ENCODE measurements at places on chromosomes 2 and 18.

DNA sequence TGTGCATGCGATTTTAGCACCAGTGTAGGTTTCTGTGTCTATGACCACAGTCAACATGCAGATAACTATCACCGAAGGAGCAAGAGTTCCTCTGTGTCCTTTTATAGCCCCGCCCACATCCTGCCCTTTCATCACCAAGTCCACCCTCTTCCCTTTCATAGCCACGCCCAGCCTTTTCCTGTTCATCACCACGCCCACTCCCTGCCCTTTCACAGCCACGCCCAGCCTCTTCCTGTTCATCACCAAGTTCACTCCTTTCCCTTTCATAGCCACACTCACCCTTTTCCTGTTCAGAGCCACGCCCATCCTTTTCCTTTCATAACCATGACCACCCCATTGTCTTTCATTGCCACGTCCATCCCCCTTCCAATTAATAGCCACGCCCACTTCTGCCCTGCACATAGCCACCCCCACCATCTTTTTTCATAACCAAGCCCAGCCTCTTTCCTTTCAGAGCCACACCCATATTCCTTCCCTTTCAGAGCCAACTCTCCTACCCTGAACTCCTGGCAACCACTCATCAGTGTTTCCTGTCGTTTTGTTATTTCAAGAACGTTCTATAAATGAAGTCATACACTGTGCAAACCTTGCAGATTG, 273.9 kb downstream of the MYT1L start:
- DNase-seq = peak; percentile 27

DNA sequence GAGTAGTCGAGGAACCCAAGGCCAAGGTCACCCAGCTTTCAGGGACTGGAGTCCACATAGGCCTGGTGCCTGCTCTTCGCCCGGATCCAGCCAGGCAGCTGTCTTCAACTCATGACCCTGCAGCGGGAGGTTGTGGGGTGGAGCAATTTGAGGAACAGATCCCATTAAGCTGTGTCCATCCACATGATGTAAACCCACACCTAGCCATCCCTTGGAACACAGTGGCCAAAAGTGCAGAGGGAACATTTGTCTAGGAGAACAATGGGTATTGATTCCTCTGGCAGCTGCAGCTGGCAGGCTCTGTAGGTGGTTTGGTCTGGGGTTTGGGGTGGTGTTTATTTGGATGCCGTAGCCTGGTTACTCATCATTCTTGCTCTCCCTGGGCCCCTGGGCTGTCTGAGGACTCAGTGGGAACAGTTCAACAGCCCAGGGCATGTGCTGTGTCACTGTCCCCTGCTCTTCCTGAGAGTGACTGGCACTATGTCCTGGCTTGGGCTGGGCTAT, 99.4 kb downstream of the TFCP2L1 start:
- DNase-seq = no peak

DNA sequence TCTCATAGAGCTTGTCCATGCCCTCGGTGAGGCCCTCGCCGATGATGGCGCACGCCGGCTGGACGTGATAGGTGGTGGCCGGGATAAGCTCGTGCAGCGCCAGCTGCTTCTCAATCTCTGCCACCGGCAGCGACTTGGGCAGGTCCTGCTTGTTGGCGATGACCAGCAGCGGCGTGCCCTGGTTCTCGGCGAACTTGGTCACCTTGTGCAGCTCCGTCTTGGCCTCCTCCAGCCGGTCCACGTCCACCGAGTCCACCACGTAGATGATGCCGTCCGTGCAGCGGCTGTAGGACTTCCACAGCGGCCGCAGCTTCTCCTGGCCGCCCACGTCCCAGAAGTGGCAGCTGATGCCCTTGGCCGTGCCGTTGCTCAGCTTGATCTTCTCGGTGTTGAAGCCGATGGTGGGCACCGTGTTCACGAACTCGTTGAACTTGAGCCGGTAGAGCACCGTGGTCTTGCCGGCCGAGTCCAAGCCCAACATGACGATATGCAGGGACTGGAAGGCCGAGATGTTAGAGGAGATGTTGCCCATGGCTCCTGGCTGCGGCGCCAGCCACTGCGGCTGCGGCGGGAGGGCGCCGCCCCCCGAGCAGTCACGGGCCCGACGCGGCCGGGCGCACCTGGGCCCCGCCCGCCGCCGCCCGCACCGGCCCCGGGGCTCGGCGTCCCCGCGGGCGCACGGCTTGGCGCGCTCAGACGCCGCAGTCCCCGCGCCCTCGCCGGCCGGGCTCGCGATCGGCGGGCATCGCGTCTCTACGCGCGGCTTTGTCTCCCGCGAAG, 636 bp downstream of the ARL4C start:
- peak; percentile 47 for DNase-seq

GRCh38 chr18:8468191-8468590, 141.0 kb upstream of the RAB12 start:
- DNase-seq = no peak

DNA sequence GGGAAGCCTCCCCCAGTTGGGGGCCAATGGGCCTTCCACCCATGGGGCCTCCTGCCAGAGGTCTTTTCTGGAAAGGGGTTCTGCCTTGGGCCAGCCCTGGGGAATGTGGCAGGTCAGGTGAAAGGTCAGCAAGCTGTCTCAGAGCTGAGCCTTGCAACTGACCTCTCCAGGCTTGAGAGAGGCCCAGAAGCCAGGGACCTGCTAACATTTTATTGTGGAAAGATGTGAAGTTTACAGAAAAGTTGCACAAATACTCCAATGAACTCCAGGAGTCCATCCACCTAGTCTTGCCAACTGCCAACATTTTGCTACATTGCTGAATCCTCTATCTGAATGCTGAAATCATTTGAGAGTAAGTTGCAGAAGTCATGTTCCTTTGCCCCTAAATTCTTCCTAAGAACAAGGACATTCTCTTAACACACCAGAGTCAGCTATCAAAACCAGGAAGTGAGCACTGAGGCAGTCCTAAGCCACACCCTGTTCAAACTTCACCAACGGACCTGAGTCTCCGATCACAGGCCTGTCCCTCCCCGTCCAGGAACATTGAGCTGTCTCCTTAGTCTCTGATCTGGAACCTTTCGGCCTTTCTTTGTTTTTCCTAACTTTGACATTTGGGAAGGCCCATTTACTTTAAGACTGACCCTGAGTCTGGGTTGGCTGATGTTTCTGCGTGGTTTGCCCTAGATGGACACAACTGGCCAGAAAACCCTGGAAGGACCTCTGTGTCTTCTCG, 4.0 kb downstream of the SNORC start:
- DNase-seq = no peak

- DNase-seq = no peak
These were observed 461.9 kb downstream of the PTPRM start for GRCh38 chr18:8029061-8029460.

- DNase-seq = no peak
These were observed 45.9 kb downstream of the FAM228A start for GRCh38 chr2:24220554-24221291.

GRCh38 chr18:27656167-27656778, 471.2 kb upstream of the CHST9 start:
- DNase-seq = no peak

DNA sequence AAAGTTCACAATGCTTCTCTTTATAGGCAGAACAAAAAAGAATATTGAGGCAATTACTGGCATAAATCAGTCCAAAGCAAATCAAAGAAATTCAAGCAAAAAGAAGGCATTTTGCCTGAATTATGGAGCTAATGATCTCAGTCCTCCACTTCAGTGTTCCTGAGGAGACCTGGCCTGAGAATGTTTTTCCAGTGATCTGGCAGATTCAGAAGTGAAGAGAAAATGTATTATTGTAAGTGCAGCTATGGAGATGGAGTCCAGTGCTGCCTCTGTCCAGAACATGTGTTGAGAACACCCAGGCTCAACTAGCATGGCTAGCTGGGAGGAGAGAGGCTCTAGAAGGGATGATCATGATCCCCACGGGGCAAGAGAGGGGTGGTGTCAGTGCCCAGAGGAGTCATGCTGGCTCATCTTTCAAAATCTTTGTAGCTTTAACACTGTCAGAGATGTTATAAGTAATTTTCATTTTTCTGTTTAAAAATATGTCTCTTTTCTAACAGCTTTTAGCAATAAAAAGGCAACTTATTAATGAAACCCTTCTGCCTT, 367.0 kb upstream of the RAB12 start:
- DNase-seq = no peak

- DNase-seq = no peak
These were observed 16.3 kb downstream of the CDC42EP3 start for GRCh38 chr2:37654932-37655841.

DNA sequence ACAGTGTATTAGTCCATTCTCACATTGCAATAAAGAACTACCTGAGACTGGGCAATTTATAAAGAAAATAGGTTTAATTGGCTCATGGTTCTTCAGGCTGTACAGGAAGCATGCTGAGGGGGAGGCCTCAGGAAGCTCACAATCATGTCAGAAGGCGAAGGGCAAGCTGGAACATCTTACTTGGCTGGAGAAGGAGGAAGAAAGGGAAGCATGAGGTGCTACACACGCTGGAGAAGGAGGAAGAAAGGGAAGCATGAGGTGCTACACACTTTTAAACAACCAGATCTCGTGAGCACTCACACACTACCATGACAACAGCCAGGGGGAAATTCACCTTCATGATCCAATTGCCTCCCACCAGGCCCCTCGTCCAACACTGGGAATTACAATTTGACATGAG, 95.3 kb upstream of the FAM110C start:
- no peak for DNase-seq

DNA sequence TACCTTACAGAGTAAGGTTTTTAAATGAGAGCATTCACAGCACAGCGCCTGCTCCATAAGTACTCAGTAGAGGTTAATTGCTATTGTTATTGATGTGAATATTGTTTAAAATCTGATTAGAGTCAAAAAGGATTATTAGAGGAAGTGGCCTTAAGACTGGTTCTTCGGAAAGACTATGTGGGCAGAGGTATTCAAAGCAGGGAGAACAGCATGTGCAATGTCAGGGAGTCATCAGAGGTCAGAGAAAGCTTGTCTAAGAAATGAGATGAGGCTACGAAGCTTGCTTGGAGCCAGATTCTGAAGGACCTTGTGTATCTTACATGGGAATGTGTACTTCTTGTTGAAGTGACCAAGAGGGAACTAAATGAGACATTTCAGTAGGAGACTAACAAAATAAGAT, 49.8 kb downstream of the PMS1 start:
- DNase-seq = no peak

- no peak for DNase-seq
These were observed 63.8 kb downstream of the GREB1 start for GRCh38 chr2:11597538-11598225.

GRCh38 chr18:12049978-12050811, 43.4 kb upstream of the ANKRD62 start:
- DNase-seq = no peak

DNA sequence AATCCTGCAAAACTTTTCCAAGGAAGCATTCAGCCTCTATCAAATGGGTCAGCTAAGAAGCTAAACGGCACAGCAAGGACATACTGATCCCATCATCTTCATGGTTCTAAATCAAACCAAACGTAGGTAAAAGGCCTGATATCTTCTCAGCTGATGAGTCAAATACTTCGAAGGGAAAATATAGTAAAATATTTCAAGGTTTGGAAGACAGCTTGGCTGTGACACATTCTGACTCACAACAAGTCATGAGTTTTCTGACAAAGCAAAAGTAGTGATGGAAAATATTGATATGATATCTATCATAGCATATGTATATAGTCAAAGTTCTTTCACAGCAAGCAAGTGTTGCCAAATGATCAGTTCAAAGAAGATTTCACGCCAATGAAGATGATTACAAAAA, 31.5 kb downstream of the DOCK10 start:
- no peak for DNase-seq

- no peak for DNase-seq
These were observed 148.0 kb upstream of the SLC14A2 start for GRCh38 chr18:45467293-45467692.

- DNase-seq = no peak
These were observed 472.7 kb upstream of the TRIB2 start for GRCh38 chr2:12244070-12244469.

DNA sequence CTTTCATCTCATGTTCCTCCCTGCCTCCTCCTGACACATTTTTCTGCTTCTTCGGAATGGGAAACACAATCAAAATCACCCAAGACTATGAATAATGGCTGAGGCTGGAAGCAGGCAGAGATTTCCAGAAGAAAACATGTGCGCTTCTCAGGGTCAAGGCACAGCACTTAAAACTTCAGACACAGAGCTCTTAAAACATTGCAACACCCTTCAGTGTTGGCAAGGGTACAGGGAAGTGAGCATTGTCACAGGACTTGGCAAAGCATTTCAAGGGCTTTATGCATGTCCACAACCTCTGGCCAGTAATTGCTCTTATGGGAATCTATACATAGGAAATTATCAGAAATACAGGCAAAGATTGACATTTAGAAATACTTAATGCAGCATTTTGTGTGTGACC, 477.6 kb upstream of the KLHL29 start:
- DNase-seq = no peak

DNA sequence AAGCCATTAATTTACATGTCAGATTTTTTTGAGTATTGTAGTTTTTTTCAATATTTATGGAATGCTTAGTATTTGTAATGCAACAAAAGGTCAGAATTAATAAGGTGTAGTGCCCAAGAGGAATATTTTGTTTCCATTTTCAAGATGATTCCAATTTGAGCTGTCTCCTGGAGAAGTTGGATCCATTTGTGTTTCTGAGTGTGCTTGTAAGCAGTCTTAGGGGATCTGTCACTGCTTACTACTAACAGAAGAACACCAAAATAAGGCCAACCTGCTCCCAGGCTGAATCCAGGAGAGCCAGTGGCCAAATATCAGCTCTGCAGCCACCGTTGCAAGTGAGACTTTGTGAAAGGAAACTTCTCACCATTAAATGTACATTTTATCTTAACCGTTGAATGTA, 129.9 kb downstream of the AGAP1 start:
- DNase-seq = no peak

DNA sequence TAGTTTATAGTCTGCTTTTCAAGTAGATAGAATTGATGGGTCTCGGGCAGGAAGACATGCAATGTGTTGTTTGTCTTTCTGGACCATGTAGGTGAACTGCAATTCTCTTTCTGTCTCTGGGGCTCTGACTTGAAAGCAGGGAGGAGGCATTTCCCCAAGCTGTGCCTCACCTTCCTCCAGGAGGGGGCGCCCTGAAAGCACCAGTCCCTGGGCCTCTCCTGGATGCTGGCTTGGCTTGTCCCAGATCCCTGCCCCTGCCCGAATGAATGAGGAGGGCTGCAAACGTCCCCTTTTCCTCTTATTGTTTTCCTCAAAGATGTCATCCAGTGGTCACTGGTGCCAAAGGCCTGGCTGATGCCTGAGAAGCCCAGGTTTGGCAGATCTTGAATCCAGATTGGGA, 270.6 kb downstream of the CELF4 start:
- DNase-seq = no peak

GRCh38 chr2:43051338-43051737, 175.1 kb downstream of the ZFP36L2 start:
- DNase-seq = no peak

- DNase-seq = no peak
These were observed 143.9 kb downstream of the ESCO1 start for GRCh38 chr18:21456428-21457178.

GRCh38 chr2:224646242-224646846, 61.2 kb upstream of the CUL3 start:
- no peak for DNase-seq

DNA sequence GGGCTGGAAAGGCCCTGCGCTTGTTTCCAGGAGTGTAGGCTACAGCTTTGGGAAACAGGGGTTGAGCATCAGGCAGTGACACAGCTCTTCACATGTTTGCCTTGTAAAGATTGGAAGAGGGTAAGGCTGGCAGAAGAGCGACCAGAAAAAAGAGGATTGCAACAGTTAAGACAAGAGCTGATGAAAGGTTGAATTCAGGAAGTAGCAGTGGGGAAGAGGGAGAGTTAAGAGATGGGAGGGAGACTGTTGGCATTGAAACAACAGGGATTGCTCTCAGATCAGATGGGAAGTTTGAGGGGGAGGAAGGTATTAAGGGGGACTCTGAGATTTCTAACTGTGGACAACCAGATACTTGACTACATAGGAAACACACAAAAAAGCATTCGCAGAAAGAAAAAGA, 96.9 kb downstream of the CTAGE1 start:
- DNase-seq = no peak

All from activated effector memory CD4-positive, alpha-beta T cell treated with Interleukin-2 at 50 U/mL for 16 hours (primary cell).